Natural killer cell (primary cell): ENCODE measurements at places on chromosomes 12 and 14. TPM values are rescaled to one million over a fixed set of nuclear protein-coding genes. Genes with fewer than 3 reads are reported as not detected.

Gene RNASE7
- total RNA-seq, result not detected

Gene CD163
- total RNA-seq, result 2.9 TPM

Gene DIO3
- not detected for total RNA-seq

Gene CCDC184
- 6.2 TPM for total RNA-seq

Gene CD27
- total RNA-seq, result 13.7 TPM

Gene BATF
- total RNA-seq, result 32.5 TPM

Gene ADAMTS20
- not detected for total RNA-seq

Gene ACSM4
- total RNA-seq, result not detected

Gene TAS2R30
- total RNA-seq, result 6.9 TPM

Gene PRH2
- total RNA-seq, result 1.0 TPM

Gene GPR162
- total RNA-seq, result 0.68 TPM

Gene GUCY2C
- not detected for total RNA-seq

Gene TMPRSS12
- not detected for total RNA-seq

Gene FGD4
- 2.1 TPM for total RNA-seq

Gene CCDC177
- not detected for total RNA-seq

Gene COPS7A
- 23.5 TPM for total RNA-seq

Gene PMEL
- not detected for total RNA-seq

Gene ASB2
- total RNA-seq, result 7.2 TPM

Gene CACNA1C
- total RNA-seq, result 0.07 TPM

Gene HIGD1C
- not detected for total RNA-seq

Gene FAM186B
- 0.77 TPM for total RNA-seq

Gene OAS1
- 12.4 TPM for total RNA-seq

Gene REM2
- total RNA-seq, result 8.1 TPM

Gene SPIC
- total RNA-seq, result 0.24 TPM

Gene AQP6
- not detected for total RNA-seq
